ENCODE measurements at places on chromosomes 4 and X. TPM values are rescaled to one million over a fixed set of nuclear protein-coding genes. Genes with fewer than 3 reads are reported as not detected.

Gene ARMCX1
- polyA plus RNA-seq, result 1.4 TPM

DNA sequence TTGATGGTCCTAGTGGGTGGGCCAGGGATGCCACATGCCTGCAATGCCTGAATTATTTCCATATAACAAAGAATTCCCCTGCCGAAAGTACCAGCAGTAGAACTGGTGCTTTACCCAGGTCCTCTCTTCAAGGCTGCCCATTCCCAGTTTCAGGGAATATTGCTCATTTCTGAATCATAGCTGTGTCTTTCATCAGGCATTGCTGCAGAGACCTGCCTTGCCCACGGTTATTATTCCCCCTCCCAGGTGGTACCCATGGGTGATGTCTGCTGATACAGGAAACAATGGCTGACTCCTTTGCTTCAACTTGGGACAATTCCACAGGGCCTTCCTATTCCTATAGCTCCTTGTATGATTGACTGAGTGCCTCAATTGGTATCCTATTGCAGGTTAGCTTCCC lies 9.7 kb upstream of the IQCM start:
- H3K27me3 ChIP-seq, result no peaks in the 10 kb centered on the region
- H3K27ac ChIP-seq, result no peak overlapping the region
- no peaks in the 10 kb centered on the region for H3K4me1 ChIP-seq
- no peaks in the 10 kb centered on the region for H3K36me3 ChIP-seq
- H3K4me3 ChIP-seq, result no peak overlapping the region

DNA sequence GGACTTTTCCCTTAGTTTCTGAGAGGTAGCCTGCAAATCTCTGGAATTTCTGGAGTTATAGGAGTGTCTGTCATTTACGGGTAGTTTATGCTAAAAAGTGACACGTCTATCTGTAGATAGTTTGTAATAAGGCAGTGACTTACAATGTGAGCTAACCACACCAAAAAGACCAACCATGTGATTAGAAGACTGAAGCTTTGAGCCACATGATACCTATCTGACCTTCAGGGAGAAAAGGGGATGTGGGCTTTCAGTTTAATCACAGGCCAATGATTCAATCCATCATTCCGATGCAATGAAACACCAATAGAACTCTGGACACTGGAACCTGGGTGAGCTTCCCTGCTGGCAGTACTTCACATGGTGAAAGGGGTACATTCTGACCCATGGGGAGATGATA lies 254.6 kb upstream of the GK2 start:
- no peak overlapping the region for H3K27ac ChIP-seq
- no peak for DNase-seq
- H3K4me3 ChIP-seq, result no peak overlapping the region
- H3K4me1 ChIP-seq, result no peaks in the 10 kb centered on the region
- no peaks in the 10 kb centered on the region for H3K36me3 ChIP-seq

Gene MAGEA9B
- not detected for polyA plus RNA-seq

DNA sequence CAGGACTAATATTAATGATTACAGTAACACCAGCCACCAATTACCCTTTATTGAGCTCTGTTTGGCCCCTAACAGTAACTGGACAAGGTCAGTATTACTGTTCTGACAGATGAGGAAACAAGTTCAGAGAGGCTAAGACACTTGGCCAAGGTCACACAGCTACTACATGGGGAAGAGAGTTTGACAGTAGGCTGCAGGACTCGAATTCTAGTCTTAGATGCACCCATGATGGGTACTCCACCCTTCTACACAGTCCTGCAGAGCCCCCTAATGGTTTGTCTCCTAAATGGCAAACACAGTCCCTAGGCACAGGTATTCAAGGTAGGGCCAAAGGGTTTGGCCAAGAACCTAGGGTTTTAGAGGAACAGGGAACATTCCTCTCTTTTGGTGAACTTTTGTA lies 93.9 kb downstream of the NSUN7 start:
- H3K4me1 ChIP-seq, result peaks cover 10% of the 10 kb centered on the region
- H3K4me3 ChIP-seq, result no peak overlapping the region
- H3K27ac ChIP-seq, result no peak overlapping the region

Gene RBMXL3
- not detected for polyA plus RNA-seq

DNA sequence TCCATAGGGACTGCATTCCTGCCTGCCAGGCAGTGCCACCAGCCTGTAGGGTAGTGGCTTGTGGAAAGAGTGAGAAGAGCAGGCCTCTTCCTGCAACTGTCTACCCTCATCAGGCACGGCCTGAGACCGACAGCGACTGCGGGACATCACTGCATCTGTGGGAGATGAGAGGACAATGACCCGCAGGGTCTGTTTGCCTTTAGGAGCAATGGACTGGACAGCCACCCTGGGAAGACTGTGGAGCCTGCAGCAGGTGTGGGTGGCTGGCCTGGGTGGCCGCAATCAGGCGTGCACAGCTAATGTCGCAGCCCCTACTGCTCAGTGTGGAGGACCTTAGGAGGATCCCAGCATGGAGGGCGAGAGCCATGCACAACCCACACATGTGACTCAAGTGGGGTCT lies 227.9 kb downstream of the PTTG2 start:
- DNase-seq, result no peak
- H3K4me1 ChIP-seq, result peaks cover 30% of the 10 kb centered on the region
- no peaks in the 10 kb centered on the region for H3K27me3 ChIP-seq
- H3K4me3 ChIP-seq, result no peak overlapping the region
- H3K27ac ChIP-seq, result no peak overlapping the region

Gene CHST7
- 12.6 TPM for polyA plus RNA-seq

- DNase-seq, result no peak
- H3K27ac ChIP-seq, result no peak overlapping the region
- H3K36me3 ChIP-seq, result no peaks in the 10 kb centered on the region
- no peaks in the 10 kb centered on the region for H3K27me3 ChIP-seq
- no peaks in the 10 kb centered on the region for H3K4me1 ChIP-seq
These were observed 17.7 kb downstream of the FAM53A start for GRCh38 chr4:1666391-1666790.

GRCh38 chr4:88604978-88605678 lies 12.8 kb downstream of the HERC3 start:
- H3K27me3 ChIP-seq, result no peaks in the 10 kb centered on the region
- peaks cover 13% of the 10 kb centered on the region for H3K4me1 ChIP-seq
- no peak for DNase-seq

- H3K4me3 ChIP-seq, result no peak overlapping the region
- DNase-seq, result no peak
- no peaks in the 10 kb centered on the region for H3K36me3 ChIP-seq
- no peaks in the 10 kb centered on the region for H3K4me1 ChIP-seq
These were observed 101.9 kb upstream of the SLC7A11 start for GRCh38 chr4:138344054-138344453.

DNA sequence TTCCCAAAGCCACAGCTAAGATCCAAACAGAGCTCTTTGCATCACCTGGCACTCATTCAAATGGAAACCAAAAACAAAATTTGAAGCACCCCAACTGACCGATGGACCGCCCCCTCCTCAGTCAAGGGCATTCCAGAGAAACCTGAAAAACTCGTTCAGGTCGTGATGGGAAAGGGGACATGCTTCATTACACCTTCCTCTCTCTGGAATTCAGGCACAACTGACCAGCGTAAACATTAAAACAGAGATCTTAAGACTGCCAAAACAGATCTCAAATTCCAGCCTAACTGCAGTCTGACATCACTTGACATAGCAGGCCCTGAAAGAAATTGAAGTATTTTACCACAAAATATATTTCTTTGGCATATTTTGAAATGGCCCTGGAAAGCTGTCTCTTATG lies 28.5 kb downstream of the PTTG2 start:
- no peak overlapping the region for H3K27ac ChIP-seq
- no peak for DNase-seq
- no peaks in the 10 kb centered on the region for H3K27me3 ChIP-seq
- H3K36me3 ChIP-seq, result peaks cover 4% of the 10 kb centered on the region

GRCh38 chr4:40292313-40292759 lies 42.8 kb upstream of the CHRNA9 start:
- peaks cover 50% of the 10 kb centered on the region for H3K4me1 ChIP-seq
- H3K36me3 ChIP-seq, result no peaks in the 10 kb centered on the region
- H3K27me3 ChIP-seq, result no peaks in the 10 kb centered on the region
- no peak overlapping the region for H3K4me3 ChIP-seq

Gene GABRE
- not detected for polyA plus RNA-seq

Gene KLHL34
- not detected for polyA plus RNA-seq

DNA sequence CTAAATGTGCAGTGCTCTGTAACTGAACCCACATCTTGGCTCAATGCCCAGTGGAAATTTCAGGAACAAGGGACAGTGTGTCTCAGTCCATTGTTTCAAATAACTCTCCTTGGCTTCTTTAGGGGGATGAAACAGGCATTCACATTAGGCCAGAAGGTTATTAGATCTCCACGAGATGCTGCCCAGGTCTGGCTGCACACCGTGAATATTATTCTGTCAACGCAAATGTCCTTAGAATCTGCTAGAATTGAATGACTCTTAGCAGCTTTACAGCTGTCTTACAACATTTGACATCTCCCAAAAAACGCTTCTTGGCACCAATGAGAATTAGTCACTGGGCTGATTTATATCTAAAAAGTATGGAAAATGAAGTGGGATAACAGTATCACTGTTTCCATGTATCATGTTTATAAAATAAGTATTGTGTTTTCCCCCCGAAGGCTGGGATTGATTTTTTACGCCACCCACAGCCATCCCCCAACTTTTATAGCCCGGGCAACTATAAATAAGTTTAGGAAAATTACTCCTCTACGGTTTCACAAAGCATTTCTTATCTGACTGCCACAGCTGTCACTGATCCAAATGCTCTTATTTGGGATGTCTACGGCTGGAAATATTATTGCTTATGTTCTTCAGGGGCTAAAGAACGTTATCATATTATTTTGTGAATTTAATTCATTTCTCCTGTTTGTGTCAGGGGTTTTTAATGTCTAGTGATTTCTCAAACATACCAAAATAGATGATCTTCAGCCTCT lies 559.7 kb upstream of the FAT1 start:
- no peaks in the 10 kb centered on the region for H3K27me3 ChIP-seq
- no peak overlapping the region for H3K27ac ChIP-seq
- no peak for DNase-seq
- no peak overlapping the region for H3K4me3 ChIP-seq

Gene FRG2
- not detected for polyA plus RNA-seq

- H3K4me1 ChIP-seq, result no peaks in the 10 kb centered on the region
- H3K36me3 ChIP-seq, result no peaks in the 10 kb centered on the region
- H3K27ac ChIP-seq, result no peak overlapping the region
- H3K4me3 ChIP-seq, result no peak overlapping the region
These were observed 471.8 kb upstream of the FTHL17 start for GRCh38 chrX:31543634-31544033.

DNA sequence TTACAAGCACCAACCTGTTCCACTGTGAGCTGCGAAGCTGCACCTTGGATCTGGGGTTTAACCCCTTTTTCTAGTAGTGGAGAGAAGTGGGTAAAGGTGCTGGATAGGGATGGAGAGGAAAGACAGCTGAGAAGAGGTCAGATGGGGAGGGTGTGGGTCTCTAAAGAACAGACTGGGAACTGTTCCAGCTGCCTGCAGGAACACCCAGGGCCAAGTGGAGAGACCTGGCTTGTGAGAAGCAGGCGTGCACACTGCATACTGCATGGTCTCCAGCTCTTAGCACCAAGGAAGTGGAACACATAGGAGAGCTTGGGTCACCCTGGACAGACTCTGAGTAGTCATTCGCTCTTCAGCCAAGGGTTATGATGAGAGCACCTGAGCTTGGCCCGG lies 16.1 kb downstream of the BCOR start:
- H3K27me3 ChIP-seq, result peaks cover 7% of the 10 kb centered on the region
- H3K27ac ChIP-seq, result no peak overlapping the region
- H3K4me3 ChIP-seq, result no peak overlapping the region
- no peak for DNase-seq
- H3K36me3 ChIP-seq, result peaks cover 12% of the 10 kb centered on the region

Data from CD14-positive monocyte (primary cell).